T-cell (primary cell): ENCODE measurements at places on chromosomes 13 and 19.

- DNase-seq = no peak
Measured at GRCh38 chr13:25171517-25172302, at the start of gene AMER2. Gene AMER2 (minus strand): TSS chr13:25172288. CDS start chr13:25171619, 669 bp downstream.

- no peak for DNase-seq
Measured at GRCh38 chr19:56980906-56981305, 138.9 kb upstream of the USP29 start.

DNA sequence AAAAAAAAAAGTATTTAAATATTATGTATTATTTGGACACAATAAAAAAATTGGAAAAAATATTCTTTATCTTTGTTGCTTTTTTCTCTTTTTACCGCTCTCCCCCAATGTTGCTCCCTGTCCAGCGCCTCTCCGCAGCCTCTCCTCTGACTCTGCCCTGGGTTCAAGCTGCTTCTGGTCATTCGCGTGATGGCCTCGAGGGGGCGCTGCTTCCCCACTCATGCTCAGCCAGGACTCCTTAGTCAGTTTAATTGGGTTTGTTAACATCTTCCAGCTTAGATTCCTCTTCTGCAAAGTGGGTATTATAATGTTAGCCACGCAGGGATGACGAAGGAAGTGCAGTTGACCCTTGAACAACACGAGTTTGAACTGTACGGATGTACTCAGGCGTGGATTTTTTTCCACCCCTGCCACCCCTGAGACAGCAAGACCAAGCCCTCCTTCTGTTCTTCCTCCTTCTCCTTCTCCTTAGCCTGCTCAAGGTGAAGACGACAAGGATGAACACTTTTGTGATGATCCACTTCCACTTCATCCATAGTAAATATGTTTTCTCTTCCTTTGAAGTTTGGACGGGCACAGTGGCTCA lies 4.9 kb upstream of the NWD1 start:
- peak; percentile 16 for DNase-seq

DNA sequence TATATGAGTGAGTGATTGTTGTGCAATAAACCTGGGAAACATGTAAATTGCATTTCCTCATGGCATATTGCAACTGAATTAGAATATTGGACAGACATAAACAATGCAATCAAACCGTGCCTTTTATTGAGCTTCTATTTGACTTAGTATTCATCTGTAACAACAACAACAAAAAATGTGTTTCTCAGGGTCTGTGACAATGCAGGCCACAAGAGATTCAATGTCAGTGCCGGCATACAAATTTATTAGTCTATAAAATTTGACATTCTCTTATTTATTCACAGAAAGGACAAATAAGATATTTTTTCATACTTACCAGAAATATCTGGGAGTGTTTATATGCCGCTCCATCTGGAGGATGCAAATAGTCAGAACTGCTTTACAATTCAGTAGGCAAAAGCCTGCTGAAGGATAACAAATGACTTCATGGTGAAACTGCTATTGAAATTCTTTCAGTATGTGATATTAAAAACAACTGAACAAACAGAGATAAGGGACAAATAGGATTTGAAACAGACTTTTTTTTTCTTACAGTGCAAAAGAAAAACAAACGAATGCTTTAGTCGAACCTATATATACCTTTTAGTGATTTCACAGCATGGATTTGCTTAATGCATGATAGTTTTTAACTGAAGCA lies 77.2 kb downstream of the DACH1 start:
- DNase-seq = no peak
